ENCODE measurements at places on chromosomes 11 and 22.
A peak's percentile ranks its signal among the peaks of the same experiment; 100 is the strongest.

DNA sequence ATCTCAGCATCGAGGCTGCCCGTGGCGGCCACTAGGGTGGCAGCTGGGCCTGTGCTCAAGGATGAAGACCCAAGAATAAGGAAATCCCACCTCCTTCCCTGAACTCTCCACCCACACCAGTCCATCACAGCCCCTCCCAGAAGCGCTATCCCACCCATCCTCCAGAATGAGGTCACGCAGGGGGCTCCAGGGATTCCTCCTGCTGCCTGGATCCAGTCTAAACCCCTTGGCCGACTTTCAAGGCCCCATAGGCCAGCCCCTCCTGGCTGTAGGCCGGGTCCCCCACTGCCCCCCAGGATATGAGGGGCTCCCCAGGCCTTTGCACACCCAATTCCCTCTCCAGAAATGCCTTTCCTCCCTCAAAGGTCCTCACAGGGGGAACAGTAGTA lies 19.0 kb upstream of the SCGB1A1 start:
- no peak for DNase-seq

DNA sequence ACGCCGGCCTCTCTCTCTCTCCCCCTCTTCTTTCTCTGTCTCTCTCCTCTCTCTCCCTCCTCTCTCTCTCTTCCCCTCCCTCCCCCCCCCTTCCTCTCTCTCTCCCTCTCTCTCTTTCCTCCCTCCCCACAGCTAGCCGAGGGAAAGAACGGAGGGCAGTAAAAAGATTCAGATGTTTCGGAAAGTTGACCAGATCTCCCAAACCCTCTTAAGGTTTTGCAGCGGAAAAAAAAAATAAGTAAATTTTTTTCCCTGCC lies 195 bp upstream of the ALX4 start:
- DNase-seq = no peak

DNA sequence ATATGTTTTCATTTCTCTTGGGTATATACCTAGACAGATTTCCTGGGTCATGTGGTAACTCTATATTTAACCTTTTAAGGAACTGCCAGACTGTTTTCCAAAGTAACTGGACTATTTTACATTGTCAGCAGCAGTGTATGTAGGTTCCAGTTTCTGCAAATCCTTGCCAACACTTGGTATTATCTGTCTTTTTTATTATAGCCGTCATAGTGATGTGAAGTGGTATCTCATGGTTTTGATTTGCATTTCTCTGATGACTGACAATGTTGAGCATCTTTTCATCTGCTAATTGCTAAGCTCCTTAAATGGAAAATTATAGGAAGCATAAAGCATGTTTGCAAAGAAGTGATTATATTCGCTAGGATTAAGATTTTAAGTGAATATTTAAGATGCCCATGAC lies 13.9 kb downstream of the NNMT start:
- no peak for DNase-seq

DNA sequence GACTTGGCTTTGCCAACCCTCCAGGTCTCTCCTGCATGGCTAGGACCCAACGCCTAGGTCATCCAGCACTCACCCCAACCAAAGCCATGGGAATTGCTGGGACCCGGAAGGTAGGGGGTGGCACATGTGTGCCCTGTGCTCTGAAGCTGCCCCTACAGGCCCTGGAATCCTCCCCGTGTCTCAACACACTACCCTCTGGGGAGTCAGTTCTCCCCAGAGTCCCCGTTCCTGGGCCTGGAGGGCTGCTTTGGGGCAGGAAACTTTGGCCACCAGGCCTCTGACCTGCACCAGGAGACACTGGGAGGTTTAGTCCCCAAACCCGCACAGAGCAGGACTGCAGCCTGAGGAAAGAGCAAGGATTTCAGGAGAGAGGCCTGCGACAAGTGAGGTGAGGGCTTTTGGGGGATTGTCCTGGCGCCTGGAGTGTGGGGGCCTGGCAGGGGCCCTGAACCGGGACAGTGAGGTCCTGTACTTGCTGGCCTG lies 495 bp upstream of the IFITM1 start:
- no peak for DNase-seq

- DNase-seq = peak; percentile 3
Observed at GRCh38 chr11:83158357-83158786, 1.4 kb downstream of the PCF11 start.

- peak; percentile 33 for DNase-seq
Observed at GRCh38 chr11:76209973-76210930, 4.0 kb upstream of the WNT11 start.

DNA sequence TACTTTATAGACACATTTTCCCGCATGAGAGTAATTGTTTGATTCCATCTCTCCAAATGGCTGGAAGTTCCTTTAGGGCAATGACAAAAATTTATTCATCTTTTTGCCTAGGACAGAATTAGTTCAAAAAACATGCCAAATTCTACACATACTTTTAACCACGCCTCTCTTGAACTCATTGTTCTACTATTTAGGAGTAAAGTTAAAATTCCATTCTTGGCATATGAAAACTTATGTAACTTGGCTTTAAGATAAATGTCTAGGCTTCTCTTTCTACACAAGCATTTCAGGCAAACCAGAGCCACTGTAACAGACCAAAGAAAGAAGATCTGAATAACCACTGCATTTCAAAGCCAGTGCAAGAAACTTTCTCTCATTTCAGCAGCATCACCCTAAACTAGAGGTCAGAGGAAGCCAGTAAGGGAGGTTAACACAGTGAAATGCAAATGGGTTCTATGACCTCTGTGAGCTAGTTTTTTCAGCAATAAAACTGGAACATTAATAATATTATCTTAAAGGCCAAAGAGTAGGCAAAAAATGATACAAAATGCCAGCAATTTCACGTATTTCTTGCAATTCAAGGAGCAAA lies 73.0 kb downstream of the RSF1 start:
- DNase-seq = peak; percentile 45

DNA sequence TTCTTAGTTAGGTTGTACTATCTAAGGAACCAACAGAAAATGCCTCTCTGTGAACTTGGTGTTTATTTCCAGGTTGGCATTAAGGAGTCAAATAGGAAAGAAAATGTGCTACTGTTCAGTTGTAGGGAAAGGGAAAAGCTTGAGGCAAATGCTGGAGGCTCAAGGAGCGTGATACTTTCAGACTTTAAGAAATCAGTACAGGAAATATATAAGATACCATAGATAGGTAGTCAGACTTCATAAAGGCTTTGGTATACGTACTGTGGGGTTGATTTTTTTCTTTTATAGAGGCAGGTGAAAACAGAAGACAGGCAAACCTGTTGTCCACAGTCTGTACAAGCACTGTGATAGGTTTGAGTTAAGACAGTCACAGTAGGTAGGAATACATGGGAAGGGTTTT lies 30.8 kb downstream of the EP300 start:
- DNase-seq = no peak

DNA sequence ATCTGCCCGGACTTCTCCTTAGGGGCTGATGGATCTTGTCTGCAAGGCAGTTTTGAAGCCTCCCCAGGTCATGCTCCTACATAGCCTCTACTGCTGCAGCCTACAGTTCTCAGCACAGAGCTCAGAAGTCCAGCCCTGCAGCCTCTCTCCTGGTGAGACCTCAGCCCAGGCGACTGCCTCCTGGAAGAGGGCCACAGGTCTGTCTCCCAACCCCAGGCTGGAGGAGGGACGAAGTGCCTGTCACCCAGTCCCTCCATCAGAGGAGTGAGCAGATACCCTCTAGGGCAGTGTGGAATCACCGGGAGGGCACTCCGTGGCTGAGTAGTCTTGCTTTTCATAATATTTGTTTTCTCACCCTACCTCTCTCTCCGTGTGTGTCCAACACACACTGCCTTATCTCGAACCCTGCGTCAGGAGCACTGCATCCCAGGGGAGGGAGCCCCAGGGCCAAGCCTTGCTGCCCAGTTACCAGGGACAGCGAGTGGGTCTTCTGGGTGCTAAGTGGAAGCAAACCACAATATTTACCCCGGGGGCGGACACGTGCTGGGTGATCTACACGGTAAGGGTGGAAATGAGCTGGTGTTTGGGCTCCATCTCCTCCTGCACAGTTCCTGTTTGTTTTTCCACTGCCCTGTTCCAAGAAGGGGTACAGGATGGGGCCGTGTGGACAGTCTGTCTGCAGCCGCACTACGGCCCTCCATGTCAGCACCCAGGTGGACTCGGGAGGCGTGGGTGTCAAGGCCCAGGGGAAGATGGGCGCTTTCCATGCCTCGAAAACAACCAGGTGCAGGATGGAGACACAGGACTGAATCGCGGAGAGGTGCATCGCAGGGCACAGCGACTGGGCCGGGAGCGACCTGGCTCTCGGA lies 133.7 kb upstream of the HSD17B12 start:
- no peak for DNase-seq

DNA sequence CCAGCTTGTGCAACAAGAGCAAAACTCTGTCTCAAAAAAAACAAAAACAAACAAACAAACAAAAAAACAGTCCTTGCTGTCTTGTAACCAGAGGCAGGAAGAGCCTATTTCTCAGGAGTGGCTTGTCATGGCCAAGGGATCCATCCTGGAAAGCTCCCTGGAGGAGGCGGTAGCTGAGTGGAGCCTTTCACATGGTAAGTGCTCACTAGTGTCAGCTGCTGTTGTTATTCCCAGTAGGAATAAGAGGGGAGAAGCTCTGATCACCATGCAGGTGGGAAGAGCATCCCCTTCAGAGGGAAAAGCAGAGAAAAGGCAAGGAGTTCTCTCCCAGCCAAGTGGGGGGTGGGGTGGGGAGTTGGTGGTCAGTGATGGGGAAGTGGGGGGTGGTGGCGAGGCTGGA lies 54.6 kb upstream of the WNT7B start:
- no peak for DNase-seq

GRCh38 chr11:70399681-70400112 lies 1.4 kb downstream of the CTTN start:
- peak; percentile 90 for DNase-seq

DNA sequence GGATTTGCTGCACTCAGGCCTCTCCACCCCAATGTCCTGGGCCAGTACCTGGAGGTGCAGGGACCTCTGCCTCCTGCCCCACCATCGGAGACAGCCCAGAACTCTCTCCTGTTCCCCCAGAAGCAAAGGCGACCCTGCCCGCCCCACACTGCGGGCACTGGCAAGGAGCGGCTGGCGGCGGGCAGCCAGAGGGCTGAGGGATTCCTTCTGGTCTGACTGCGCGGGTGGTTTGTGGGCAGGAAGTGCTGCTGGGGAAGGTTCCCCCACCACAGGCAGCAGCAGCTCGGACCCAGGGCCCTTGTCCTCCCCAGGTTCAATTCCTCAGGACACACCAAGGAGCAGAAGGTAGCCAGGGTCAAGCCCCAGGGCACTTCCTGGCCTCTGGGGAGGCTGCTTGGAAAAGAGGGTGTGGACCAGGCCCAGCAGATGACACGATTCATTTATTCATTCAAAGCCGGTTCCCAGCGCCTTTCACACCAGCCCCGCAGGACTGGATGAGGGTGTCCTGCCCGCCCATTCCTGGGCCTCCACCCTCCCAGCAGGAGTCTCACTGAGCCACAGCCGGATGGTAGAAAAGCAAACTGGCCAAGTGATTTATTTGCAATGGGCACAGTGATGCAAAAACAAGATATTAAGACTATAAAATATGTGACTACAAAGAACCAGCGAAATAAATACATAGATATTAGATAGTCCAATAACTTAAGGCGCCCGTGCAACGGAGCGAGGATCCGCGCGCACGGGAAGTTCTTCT lies 1.2 kb downstream of the PHLDA2 start:
- DNase-seq = no peak

DNA sequence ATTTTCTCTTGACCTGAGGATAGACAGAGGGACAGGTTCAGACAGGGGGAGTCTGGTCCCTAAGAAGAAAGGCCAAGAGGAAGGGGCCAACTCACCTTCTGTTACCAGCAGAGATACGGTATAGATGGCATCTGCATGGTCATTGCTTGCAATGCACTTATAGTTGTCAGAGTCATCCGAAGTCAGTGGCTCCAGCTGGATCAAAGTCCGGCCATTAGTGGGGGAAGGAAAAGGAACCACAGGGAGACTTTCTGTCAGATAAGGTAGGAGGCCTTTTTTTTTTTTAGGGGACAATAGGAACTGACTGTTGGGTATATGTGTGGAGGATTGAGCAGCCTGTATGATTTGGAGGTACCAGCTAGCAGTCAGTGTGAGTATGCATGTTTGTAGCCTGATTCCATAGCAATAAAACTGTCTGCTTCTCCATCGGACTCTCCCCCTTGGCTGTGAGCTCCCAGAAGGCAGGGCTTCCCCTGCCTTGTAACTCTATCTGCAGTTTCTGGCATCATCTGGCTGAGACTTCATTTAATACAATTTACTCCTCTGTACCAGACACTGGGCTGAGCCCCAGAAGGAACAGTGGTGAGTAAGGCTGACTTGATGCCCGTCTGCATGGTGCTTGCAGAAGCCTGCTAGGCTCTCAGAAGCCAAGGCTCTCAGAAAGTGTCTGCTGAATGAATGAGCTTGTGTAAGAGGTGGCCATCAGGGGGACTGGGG lies 5.7 kb downstream of the IGSF22 start:
- DNase-seq = no peak
